ENCODE measurements at places on chromosomes 7 and 10.

- no peak for DNase-seq
These were observed 162.4 kb downstream of the GATA3 start for GRCh38 chr10:8216893-8217292.

DNA sequence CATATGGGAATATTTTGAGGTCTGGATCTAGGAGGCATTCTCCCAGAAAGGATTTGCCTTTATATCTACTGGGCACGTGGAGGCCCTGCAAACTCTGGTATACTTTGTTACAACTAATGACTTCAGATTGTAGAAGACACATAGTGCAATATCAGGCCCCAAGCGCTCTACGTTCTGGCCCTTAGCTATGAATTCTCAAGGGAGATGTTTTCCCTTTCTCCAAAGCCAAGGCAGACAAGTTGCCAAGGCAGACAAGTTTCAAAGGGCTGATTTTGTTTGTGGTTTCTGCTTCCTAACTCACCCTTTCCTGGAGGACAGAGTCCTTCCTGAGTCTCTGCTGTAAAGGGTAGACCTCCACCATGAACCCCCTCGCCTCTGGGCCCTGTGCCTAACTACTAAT lies 99.4 kb upstream of the CTTNBP2 start:
- DNase-seq, result no peak

DNA sequence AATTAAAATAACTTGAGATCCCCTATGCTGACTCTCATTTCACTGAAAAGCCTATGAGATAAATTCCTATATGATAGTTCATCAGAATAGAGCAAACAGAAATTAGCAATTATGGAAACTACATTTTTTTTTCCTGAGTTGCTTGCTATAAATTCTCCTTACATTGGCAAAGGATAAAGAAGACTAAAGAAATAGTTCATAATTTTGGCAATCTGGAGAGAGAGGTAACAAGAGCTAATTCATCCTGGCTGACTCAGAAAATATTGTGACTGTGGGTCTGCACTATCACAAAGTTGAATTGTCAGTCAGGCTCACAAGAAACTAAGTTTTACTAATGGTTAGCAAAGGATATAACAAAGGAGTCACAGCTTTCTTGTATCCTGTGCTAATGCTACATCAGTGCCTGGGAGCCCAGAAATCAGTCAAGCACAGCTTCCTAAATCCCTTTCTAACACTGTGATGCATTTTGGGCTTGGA lies 483.0 kb downstream of the MAGI2 start:
- no peak for DNase-seq

GRCh38 chr7:111647881-111648280 lies 85.6 kb upstream of the IMMP2L start:
- no peak for DNase-seq

DNA sequence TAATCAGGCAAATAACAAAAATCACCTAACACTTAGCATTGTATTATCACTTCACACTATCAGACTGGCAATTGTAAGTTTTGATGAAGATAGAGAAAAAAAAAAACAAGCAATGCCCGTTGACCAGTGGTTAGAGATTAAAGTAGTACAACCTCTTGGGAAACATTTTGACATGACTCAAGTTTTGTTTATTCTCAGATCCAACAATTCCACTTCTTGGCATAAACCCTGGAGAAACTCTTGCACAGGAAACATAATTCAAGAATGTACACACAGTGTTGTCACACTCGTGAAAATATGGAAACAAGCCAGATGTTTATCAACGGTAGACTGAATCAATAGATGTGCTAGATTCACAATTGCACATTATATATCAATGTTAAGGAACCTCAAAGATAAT lies 37.2 kb downstream of the FRMD4A start:
- no peak for DNase-seq

- no peak for DNase-seq
These were observed 176.0 kb upstream of the MYO3A start for GRCh38 chr10:25758041-25758457.

GRCh38 chr10:26334232-26334931 lies 103.8 kb upstream of the APBB1IP start:
- DNase-seq, result no peak

GRCh38 chr7:36653663-36654355 lies 70.5 kb downstream of the AOAH start:
- no peak for DNase-seq

- DNase-seq, result no peak
These were observed 14.5 kb downstream of the CARD11 start for GRCh38 chr7:3029138-3029537.

GRCh38 chr7:464454-465401 lies 54.9 kb downstream of the PDGFA start:
- DNase-seq, result no peak

GRCh38 chr7:96321031-96321657 lies 754 bp downstream of the SLC25A13 start:
- peak; percentile 44 for DNase-seq

DNA sequence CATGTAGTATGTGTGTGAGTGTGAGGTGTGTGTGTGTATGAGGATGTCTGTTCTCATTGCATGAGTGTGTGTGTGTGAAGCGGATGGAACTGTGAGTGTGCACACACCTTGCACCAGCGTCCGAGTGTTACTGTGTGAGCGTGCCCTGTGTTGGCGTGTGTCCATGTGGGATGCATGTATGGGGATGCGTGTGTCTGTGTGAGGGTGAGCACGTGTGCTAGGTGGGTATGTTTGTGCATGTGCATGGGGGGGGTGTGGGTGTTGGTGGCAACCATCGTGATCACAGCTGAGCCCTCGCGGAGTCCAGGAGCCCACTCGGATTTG lies 6.4 kb downstream of the KNDC1 start:
- no peak for DNase-seq

DNA sequence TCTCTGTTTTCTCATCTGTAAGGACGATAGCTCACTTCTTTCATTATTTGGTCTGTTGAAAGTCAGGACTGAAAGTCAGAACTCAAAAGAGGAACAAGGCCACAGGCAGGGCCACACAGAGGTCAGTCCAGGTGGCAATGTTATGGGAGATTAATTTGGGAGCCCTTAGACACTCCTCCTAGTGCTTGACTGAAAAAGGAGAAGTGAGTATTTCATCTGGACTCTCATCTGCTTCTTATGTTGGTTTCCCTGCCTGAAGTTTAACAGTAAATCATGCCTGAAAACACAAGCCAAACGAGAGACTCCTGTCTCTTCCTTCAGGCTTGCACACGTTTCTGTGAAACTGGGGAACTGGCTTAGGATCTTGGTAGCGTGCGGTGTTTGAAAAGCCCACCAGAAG lies 248.5 kb downstream of the BUB3 start:
- DNase-seq, result no peak

DNA sequence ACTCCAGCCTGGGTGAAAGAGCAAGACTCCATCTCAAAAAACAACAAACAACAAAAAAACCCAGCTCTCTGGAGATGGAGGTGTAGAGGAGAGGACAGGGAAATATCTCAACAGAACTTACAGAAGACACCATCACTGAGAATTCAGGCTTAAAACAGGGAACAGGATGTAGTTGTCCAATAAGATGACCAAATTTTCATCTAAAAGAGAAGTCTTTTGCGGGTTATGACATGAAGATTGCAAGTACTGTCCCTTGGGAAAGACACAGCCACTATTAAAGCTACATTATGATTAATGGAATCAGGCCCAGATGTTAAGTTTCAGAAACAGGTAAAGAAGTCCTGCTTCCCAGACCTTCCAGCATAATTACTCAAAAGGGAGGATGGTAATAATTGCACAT lies 235.2 kb upstream of the NRP1 start:
- no peak for DNase-seq

DNA sequence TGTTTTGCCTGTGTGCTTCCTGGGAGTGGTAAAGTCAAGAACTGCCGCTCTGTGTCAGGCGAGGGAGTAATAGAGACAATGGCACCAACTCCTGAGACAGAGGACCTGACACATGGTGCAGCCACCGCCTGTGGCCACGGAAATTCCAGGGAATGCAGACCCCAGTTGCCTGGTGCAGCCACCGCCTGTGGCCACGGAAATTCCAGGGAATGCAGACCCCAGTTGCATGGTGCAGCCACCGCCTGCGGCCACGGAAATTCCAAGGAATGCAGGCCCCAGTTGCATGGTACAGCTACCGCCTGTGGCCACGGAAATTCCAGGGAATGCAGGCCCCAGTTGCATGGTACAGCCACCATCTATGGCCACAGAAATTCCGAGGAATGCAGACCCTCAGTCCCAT lies 8.7 kb downstream of the DIP2C start:
- no peak for DNase-seq

All from nucleus accumbens (tissue), 56 donors.